Suprapubic skin (tissue), 4 donors: ENCODE measurements at places on chromosomes 6 and 20.
A peak's percentile ranks its signal among the peaks of the same experiment; 100 is the strongest.

GRCh38 chr6:50056242-50056641 lies 6.5 kb upstream of the DEFB112 start:
- no peak overlapping the region for H3K4me3 ChIP-seq
- DNase-seq, result no peak
- H3K27me3 ChIP-seq, result no peaks in the 10 kb centered on the region
- no peaks in the 10 kb centered on the region for H3K4me1 ChIP-seq
- no peak overlapping the region for H3K27ac ChIP-seq

- peaks cover 5% of the 10 kb centered on the region for H3K27me3 ChIP-seq
- H3K4me1 ChIP-seq, result no peaks in the 10 kb centered on the region
- H3K4me3 ChIP-seq, result no peak overlapping the region
- DNase-seq, result peak; percentile 18
These were observed 236.5 kb upstream of the AFDN start for GRCh38 chr6:167590193-167590592.

DNA sequence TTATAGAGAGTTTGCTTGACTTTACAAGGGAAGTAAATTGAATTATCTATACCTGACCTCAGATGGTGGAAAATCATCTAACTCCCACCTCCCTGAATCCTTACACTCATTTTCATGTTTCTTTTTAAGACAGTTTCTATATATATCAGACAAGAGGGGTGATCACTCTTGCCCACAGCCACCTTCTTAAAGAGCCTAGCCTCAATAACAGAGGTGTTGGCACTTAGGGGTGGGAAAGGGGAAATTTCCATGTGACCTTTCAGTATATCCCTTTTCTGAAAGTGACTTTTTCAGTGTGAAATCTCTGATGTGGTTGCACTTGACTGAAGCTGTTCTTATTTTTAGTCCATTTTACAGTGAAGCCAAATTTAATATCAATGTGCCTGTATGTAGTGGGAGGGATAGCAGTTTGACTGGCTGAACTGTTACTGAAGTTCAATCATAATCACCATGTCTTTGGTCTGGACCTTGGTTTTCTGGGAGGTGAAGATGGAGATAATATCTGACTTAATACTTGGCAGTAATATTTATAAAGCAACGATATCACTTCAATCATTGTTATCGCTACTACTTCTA lies 141.3 kb downstream of the MAP3K7 start:
- H3K4me1 ChIP-seq, result no peaks in the 10 kb centered on the region
- no peaks in the 10 kb centered on the region for H3K27me3 ChIP-seq
- no peaks in the 10 kb centered on the region for H3K36me3 ChIP-seq
- H3K4me3 ChIP-seq, result no peak overlapping the region
- no peak overlapping the region for H3K27ac ChIP-seq

- H3K4me1 ChIP-seq, result no peaks in the 10 kb centered on the region
- H3K36me3 ChIP-seq, result no peaks in the 10 kb centered on the region
- no peak overlapping the region for H3K4me3 ChIP-seq
These were observed 169.4 kb upstream of the JAG1 start for GRCh38 chr20:10843146-10843711.

GRCh38 chr6:83853178-83854000 lies at the start of gene RIPPLY2:
RIPPLY2 (plus strand) TSS chr6:83853360; CDS start chr6:83853417, 57 bp downstream.
- H3K36me3 ChIP-seq, result no peaks in the 10 kb centered on the region
- peak within 1 kb of the TSS; percentile 50 for H3K4me3 ChIP-seq
- no peak within 1 kb of the TSS for H3K27ac ChIP-seq
- H3K4me1 ChIP-seq, result peaks cover 18% of the 10 kb centered on the region
- DNase-seq, result no peak

GRCh38 chr6:33108307-33108706 lies 32.5 kb downstream of the HLA-DPB1 start:
- H3K4me1 ChIP-seq, result no peaks in the 10 kb centered on the region
- no peaks in the 10 kb centered on the region for H3K36me3 ChIP-seq
- no peak overlapping the region for H3K27ac ChIP-seq
- no peak overlapping the region for H3K4me3 ChIP-seq

DNA sequence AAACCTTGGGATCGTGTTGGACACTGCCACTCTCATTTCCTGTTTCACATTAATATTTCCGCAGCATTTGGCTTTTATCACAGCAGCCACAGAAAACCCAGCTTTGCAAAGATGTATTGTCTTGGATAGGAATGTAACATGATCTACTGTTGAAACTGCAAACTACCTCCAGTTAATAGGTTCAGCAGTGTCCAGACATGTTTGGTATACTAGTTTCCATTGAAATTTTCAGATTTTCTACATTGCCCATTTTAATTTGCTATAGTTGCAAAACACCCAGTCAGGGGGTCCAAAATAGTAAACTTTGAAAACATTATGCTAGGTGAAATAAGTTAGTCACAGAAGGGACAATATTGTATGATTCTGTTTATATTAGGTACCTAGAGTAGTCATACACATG lies 3.3 kb downstream of the ANKRD6 start:
- no peak for DNase-seq
- H3K27me3 ChIP-seq, result no peaks in the 10 kb centered on the region
- no peaks in the 10 kb centered on the region for H3K36me3 ChIP-seq
- H3K4me3 ChIP-seq, result no peak overlapping the region

GRCh38 chr6:34593701-34594100 lies 37.6 kb upstream of the SPDEF start:
- H3K27ac ChIP-seq, result no peak overlapping the region
- no peak for DNase-seq
- peaks cover 33% of the 10 kb centered on the region for H3K4me1 ChIP-seq
- H3K36me3 ChIP-seq, result peaks cover 15% of the 10 kb centered on the region
- H3K27me3 ChIP-seq, result no peaks in the 10 kb centered on the region

DNA sequence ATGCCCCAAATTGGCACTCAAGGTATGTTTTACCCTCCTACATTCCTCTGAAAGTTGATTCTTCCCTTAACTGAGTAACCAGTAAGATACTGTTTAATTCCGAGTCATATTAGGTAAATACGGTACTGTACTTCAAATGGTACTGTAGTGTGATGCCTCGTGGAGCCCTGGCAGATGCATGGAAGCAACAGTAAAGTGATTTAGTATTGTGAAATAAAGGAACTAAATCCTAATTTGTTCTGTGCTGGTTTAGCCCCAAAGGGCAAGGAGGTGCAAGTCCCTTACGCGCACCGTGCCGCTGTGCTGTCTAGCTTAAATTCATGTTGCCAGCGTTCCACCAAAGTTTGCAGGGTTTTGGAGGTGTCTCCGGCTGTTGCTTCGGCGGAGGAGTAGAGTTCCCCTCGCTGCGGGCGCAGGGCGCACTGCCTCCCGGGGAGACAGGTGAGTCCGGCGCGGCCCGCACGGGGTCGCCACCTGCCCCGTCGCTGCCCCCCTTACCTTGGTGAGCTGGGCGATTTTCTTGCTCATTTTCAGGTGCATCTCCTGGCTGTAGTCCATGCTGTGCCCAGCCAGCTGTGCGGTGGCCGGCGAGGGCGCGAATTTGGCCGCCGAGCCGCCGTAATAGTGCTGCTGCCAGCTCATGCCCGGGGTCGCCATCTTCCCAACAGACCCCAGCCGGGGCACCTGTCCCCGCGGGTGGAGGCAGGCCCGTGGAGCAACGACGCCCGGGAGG lies 655 bp downstream of the FAM184A start:
- peaks cover 22% of the 10 kb centered on the region for H3K4me1 ChIP-seq
- peak overlapping the region; percentile 61 for H3K27ac ChIP-seq
- peak overlapping the region; percentile 71 for H3K4me3 ChIP-seq
- no peaks in the 10 kb centered on the region for H3K36me3 ChIP-seq
- no peaks in the 10 kb centered on the region for H3K27me3 ChIP-seq

- no peak overlapping the region for H3K27ac ChIP-seq
- DNase-seq, result no peak
- H3K27me3 ChIP-seq, result no peaks in the 10 kb centered on the region
- H3K36me3 ChIP-seq, result peaks cover 11% of the 10 kb centered on the region
These were observed 10.3 kb downstream of the SLC2A4RG start for GRCh38 chr20:63749597-63750508.

DNA sequence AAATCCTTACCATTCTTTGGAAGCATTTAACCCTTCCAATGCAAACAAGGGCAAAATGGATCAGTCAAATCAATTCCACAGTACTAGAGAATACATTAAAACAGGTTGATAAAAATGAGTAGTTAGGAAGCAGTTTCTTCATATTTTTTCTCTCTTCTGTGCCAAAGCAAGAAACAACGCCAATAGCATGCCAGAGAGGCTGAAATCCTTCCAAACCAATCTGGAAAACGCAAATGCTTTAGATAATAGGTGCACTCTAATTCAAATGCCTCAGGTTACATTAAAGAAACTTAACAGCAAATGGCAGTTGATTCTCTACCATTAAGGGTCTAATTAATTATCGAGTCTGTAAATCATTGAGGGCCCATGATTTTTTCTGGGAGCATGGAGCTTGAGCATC lies 755.2 kb downstream of the C6orf118 start:
- no peak overlapping the region for H3K4me3 ChIP-seq
- H3K4me1 ChIP-seq, result no peaks in the 10 kb centered on the region
- no peaks in the 10 kb centered on the region for H3K27me3 ChIP-seq
- no peak for DNase-seq

DNA sequence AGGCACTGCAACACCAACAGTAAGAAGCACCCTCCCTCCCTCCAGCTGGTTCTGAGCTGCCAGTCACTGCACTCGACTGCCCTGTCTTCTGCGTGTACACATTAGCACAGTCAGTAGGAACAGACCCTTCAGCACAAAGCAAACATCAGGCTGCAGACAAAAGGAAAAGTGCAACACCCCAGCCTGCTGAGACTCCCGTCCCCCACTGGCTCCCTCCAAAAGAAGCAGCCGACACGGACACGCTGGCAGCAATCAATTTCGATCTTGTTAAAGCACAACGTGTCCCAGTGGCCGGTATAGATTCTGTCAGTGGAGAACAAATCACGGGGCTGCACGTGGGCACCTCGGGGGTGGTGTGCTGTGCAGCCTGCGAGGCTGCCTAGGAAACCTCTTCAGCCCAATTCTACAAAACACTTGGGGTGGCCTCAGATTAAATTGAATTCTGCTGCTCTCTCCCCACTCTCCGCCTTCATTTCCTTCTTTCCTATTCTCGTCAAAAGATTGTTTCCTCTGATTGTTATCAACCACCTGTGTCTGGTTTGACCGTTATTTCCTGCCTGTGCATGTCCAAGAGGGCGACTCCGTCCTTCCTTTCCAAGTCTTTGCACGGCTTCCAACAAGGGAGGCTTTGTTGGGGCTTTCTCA lies 38.7 kb downstream of the TRAF3IP2 start:
- H3K27me3 ChIP-seq, result no peaks in the 10 kb centered on the region
- H3K36me3 ChIP-seq, result peaks cover 34% of the 10 kb centered on the region
- DNase-seq, result no peak
- peak overlapping the region; percentile 78 for H3K27ac ChIP-seq
- H3K4me1 ChIP-seq, result peaks cover 76% of the 10 kb centered on the region

DNA sequence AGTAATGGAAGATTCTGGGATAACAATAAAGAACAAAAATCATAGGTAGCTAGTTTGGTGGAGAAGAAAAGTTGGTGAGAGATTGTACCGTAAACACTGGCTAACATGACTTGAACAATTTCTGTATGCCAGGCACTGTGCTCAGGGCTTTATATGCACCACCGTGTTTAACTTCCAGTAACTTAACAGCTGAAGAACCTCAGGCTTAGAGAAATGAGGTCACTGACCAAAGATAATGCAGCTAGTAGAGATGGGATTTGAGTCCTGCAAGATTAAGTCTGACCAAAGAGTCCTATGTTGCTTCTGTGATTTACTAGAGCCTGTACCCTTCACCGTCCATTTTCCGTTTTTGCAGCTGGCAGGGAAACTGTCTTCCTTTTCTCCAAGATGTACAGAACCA lies 2.7 kb downstream of the CSTF1 start:
- no peaks in the 10 kb centered on the region for H3K27me3 ChIP-seq
- no peak overlapping the region for H3K27ac ChIP-seq

GRCh38 chr20:48769069-48769983 lies 58.5 kb downstream of the PREX1 start:
- peaks cover 23% of the 10 kb centered on the region for H3K27me3 ChIP-seq

DNA sequence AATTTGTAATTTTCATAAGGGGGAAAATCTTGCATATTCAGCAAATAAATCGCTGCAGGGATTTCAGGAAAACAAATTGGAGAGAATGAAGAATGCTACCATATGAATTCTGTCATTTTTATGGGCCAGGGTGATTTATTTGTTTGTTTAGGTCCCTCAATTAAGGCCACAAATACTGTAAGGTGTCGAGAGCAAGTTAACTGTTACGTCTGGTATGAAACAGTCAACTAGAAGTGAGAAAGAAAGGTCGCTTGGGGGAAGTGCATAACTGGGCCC lies 166.9 kb upstream of the TSHZ2 start:
- H3K4me1 ChIP-seq, result no peaks in the 10 kb centered on the region
- H3K36me3 ChIP-seq, result no peaks in the 10 kb centered on the region
- no peak for DNase-seq
- no peak overlapping the region for H3K4me3 ChIP-seq
- no peaks in the 10 kb centered on the region for H3K27me3 ChIP-seq

DNA sequence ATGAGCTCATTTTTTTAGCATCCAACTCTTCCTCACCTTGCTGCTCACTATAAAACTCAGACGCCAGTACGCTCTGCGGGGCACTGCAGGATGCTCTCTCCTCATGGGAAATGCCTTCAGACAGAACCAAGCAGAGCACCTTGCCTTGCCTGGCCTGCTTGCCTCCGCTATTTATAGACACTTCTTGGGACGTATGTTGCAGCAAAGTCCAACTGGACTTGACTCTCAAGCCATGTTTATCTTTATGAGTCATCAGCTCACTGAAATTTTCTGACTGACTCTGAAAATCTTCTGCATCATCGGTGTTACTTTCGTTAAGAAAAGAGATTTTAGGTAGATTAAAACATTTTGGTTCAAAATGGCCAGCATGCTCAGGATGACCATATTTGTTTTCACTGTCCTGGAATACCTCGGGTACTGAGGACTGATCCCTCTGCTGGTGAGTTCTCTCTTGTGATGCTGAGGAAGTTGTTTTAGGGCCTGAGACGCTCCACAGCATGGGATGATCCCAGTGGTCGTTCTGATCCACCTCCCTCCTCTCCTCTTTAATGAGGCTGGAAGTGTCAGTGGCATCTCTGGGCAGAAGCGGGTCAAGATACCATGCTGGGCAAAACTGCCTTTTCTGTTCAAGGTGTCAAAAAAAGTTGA lies 204.5 kb downstream of the KIF16B start:
- peaks cover 6% of the 10 kb centered on the region for H3K4me1 ChIP-seq
- DNase-seq, result no peak
- peaks cover 16% of the 10 kb centered on the region for H3K36me3 ChIP-seq
- H3K27ac ChIP-seq, result no peak overlapping the region

DNA sequence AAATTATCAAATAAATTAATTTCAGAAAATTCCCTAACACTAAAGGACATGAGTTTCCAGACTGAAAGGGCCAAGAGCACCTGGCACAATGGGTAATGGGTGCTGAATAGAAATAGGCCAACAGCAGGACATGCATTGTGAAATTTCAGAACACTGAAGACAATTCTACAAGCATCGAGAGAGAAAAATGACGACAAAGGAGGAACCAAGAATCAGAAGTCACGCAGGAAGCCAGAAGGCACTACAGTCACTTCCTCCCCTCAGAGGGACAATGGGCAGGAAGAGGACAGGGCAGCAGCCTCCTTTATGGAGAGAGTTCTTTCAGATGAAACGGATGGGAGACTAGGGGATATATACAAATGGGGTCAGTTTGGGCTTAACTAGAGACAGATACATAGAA lies 29.6 kb downstream of the PCNA start:
- no peaks in the 10 kb centered on the region for H3K4me1 ChIP-seq
- H3K4me3 ChIP-seq, result no peak overlapping the region
- H3K27me3 ChIP-seq, result no peaks in the 10 kb centered on the region
- peaks cover 13% of the 10 kb centered on the region for H3K36me3 ChIP-seq
- no peak overlapping the region for H3K27ac ChIP-seq

GRCh38 chr6:30857549-30857948 lies 26.8 kb upstream of the DDR1 start:
- H3K27ac ChIP-seq, result no peak overlapping the region
- no peaks in the 10 kb centered on the region for H3K4me1 ChIP-seq
- peaks cover 3% of the 10 kb centered on the region for H3K27me3 ChIP-seq
- no peaks in the 10 kb centered on the region for H3K36me3 ChIP-seq
- H3K4me3 ChIP-seq, result no peak overlapping the region
